Left renal cortex interstitium (tissue), 4 donors: ENCODE measurements at places on chromosomes 3 and 15. TPM values are rescaled to one million over a fixed set of nuclear protein-coding genes. Genes with fewer than 3 reads are reported as not detected.

The GPR62 gene
- polyA plus RNA-seq, result 0.83 TPM

GRCh38 chr15:67198157-67198754, 56.2 kb downstream of the AAGAB start:
- DNase-seq, result no peak

GRCh38 chr3:154428286-154429206, 1.4 kb downstream of the GPR149 start:
- DNase-seq, result no peak

GRCh38 chr3:65597952-65598413, 440.7 kb downstream of the MAGI1 start:
- no peak for DNase-seq

- no peak for DNase-seq
Observed at GRCh38 chr3:185084901-185085300, 68.0 kb downstream of the C3orf70 start.

The LRRN1 gene
- 17.6 TPM for polyA plus RNA-seq

The HIGD2B gene
- not detected for polyA plus RNA-seq

The VILL gene
- 14.9 TPM for polyA plus RNA-seq

The COL6A6 gene
- 1.7 TPM for polyA plus RNA-seq

DNA sequence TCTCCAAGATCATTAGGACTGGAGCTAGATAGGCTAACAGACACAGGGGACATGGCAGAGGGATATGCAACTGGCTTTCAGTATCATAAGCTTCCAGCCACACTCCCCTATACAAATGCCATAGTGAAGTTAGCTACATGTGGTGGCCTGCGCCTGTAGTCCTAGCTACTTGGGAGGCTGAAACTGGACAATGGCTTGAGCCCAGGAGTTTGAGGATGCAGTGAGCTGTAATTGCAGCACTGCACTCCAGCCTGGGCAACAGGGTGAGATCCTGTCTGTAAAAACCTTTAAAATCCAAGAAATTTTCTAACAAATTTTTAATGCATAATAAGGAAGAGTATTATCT, 37.3 kb downstream of the DLG1 start:
- no peak for DNase-seq

The WDR73 gene
- polyA plus RNA-seq, result 53.8 TPM

The CTDSPL2 gene
- polyA plus RNA-seq, result 69.6 TPM

The CPN2 gene
- 0.85 TPM for polyA plus RNA-seq

GRCh38 chr3:42061025-42061712, 30.0 kb upstream of the TRAK1 start:
- no peak for DNase-seq

DNA sequence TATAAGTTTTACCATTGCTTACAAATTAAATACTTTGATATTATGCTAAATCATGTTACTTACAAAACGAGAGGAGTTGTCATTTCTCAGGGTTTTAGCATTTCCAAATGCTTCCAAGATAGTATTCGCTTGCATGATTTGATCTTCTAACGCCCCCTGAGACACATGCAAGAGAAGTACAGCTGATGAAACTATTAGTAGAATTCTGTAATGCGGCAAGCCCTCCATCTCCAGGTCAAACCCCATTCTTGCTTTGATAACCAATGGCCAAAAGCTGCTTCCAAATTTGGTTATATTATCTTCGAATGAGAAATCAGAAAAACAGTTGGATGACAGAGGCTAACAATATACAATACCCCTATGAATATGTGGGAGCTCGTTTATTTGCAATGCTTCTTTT, 14.7 kb downstream of the MYH15 start:
- no peak for DNase-seq

DNA sequence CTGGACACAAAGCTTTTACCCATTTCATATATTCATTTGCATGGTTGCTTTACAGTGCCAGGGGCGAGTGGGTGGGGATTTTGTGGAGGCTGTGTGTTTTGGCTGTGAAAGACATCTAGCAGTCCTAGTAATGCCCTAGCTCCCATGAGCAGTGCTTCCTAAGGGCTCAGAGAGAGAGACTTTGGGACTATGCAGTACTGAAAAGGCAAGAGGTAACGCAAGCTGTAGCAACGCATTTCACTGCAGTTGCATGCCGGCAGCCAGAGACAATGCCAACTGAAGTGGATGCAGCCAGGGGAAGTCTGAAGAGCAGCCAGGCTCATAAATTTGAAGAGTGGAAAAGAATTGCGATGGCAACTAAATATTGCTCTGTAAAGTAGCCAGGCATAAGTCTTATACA, 27.4 kb upstream of the ATP10A start:
- DNase-seq, result no peak

- peak; percentile 65 for DNase-seq
Observed at GRCh38 chr15:35545316-35545823, 595 bp downstream of the DPH6 start.
